Stimulated activated effector memory CD8-positive, alpha-beta T cell treated with anti-CD3 and anti-CD28 coated beads, Interleukin-12 subunit alpha, Interleukin-12 subunit beta, amount 100 ng/mL, for 72 hours (primary cell): ENCODE measurements at places on chromosomes 7 and 10.

GRCh38 chr7:17097668-17098297 lies 200.7 kb upstream of the AHR start:
- DNase-seq = no peak

- DNase-seq = no peak
Measured at GRCh38 chr10:49300140-49300974, 1.4 kb downstream of the C10orf71 start.

- DNase-seq = no peak
Measured at GRCh38 chr10:21174715-21175495, 277.8 kb upstream of the NEBL start.

GRCh38 chr10:97333351-97333600 lies 1.3 kb downstream of the FRAT2 start:
- no peak for DNase-seq

DNA sequence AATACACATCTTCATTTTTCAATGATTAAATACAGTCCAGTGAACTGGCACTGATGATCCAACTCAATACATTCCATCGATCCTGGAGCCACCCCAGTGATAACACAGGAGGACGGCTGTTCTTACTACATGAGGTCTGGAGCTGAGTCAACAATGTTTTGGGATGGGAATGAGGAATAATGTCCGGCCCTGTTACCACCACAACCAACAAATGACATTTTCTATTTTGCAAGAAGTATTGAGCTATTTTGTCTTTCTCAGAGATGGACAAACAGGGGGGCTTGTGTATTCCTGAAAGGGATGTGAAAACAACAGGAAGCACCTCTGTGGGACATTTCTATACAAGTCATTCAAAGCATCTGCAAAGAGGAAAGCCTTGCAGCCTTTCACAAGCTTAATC lies 249.2 kb downstream of the PARD3 start:
- no peak for DNase-seq

DNA sequence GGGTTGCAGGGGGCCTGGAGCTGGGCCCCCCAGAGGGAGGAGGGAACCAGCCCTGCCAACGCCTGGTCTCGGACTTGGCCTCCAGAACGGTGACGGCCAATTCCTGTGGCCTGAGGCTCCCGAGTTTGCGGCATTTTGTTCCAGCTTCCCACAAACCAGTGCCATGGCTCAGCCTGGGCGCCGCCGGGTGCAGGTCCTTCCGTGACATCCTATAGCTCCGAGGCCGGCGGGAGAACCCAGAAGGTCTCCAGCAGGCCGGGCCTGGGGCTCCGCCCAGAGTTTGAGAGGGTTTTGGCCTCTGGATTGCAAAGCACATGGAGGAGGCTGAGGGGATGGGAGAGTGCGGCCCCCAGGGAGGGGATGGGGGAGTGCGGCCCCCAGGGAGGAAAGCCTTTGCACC lies 92.6 kb downstream of the UNCX start:
- DNase-seq = no peak

DNA sequence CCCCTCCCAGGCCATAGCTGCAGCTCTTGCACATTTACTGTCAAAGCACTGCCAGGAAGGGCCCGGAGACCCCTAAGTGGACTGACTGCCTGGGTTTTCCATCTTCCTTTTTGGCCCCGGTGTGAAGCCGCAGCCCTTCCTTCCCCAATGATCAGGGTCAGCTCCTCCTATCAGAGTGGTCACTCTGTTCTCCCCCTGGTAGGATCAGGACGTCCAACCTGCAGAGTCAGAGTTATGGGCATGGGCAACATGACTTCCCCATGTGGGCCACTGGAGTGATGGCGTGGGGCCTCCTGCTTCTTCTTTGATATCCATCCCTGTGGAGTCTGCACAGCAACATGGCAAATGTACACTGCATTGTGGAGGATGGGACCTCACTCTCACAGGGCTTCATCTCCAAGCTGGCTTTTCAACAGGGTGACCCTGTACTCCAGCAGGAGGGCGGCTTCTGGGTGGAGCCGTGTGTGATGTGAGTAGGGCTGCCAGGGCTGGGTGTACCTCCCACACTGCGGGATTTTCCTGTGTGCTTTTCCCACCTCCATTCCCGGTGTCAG lies 6.4 kb upstream of the RAMP3 start:
- DNase-seq = no peak

- no peak for DNase-seq
Measured at GRCh38 chr10:17368708-17369272, 85.6 kb downstream of the ST8SIA6 start.

DNA sequence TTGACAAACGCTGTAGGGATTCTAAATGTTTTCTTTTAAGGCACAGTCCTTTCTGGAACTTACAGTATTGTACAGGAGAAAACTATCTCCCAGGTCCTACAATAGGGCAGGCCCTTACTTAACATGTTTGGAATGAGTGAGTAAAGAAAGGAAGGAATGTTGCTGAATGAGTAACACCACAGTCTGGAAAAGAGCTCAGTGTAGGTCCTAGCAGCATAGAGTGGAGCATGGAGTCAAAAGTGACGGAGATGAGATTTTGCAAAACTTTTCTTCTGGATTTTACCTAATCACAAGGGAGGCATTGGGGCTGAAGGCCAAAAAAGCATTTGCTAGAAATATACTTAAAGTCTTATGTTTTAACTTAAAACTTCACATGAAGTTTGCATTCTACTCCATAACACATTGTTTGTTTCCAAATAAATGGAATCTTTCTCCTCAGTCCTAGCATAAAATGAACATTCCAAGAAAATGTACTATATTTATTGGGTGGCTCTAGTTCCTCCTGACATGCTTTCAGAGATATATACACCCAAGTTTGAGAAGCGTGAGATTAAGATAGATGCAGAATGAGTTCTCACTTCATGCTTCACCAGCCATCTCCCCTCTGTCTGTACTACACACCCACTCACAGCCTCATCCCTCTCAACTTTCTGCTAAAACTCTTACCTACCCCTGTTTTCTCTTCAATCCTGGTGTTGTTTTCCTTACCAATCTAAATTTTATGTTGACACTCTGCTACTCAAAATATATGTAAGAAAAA lies 20.2 kb upstream of the ADD3 start:
- no peak for DNase-seq

GRCh38 chr7:3356173-3356572 lies 55.1 kb downstream of the SDK1 start:
- no peak for DNase-seq

DNA sequence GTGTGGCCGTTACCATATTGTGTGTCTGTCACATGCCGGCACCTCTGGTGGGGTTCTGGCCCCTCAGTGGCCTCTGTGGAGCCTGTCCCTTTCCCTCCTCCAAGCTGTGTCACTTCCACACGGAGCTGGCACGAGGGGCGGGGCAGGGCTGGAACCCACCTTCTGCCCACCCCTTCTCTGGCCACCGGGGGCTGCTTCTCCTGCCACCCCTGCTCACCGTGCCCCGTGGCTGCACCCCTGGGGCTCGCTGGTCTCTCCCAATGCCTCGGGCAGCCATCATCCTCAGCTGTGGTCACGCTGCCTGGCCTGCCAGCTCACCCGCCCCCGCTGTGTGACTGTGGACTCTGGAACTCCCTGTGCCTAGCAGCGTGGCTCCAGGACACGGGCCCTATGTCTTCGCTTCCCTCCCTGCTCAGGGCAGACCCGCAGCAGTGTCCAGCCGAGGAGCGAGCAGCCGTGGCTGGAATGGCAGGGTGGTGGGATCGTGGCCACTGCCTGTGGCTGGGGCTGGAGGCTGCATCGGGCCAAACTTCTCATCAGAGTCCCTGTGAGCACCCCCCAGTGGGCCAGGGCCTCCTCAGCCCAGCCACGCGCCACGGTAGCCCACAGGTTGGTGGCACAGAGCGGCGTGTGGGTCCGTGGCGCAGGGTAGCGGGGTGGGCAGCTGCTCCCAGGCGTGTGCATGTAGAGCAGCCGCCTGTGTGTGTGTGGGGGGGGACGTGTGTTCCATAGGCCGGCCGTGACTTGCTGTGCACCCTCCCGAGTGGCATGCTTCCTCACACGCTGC lies 8.1 kb downstream of the TTYH3 start:
- no peak for DNase-seq

GRCh38 chr10:101060036-101060950 lies 1.5 kb upstream of the KAZALD1 start:
- peak; percentile 94 for DNase-seq

- no peak for DNase-seq
Measured at GRCh38 chr10:51806079-51806835, 106.9 kb upstream of the CSTF2T start.

DNA sequence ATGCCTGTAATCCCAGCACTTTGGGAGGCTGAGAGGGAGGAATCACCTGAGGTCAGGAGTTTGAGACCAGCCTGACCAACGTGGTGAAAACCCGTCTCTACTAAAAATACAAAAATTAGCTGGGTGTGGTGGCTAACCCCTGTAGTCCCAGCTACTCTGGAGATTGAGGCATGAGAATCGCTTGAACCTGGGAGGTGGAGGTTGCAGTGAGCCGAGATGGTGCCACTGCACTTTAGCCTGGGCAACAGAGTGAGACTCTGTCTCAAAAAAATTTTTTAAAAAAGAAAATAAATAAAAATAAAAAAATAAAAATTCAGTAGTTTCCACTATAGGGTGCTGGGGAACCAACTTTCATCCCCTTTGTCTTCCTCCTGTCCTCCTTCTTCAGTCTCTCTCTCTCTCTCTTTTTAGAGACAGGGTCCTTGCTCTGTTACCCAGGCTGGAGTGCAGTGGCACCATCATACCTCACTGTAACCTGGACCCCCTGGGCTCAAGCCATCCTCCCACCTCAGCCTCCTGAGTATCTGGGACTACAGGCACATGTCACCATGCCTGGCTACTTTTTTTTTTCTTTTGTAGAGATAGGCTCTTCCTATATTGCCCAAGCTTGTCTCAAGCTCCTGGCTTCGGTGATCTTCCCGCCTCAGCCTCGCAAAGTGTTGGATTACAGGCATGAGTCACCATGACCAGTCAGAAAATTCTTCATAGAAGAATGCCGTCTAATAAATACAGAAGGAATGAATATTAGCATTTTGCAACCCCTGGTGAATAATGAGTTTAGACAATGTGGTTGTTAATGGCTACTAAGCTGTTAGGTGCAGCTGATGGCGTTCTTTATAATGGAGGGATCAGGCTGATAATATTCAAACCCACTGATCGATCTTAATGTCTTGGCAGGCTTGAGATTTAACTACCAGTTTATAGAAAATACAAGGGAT lies 20.6 kb downstream of the RBM20 start:
- DNase-seq = no peak

GRCh38 chr7:155887174-155887525 lies 74.9 kb upstream of the SHH start:
- DNase-seq = no peak

DNA sequence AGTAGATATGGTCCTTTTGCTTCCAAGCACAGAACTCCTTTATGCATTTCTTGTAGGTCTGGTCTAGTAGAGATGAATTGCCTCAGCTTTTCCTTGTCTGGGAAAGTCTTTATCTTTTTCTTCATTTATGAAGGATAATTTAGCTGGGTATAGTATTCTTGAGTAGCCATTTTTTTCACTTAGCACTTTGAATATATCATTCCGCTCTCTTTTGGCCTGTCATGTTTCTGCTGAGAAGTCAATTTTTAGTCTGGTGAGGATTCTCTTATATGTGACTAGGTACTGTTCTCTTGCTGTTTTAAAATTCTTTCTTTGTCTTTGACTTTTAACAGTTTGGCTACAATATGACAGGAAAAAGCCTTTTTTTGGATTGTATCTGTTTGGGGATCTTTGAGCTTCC lies 68.6 kb upstream of the IMMP2L start:
- no peak for DNase-seq

GRCh38 chr10:73809061-73809818 lies 2.2 kb downstream of the NDST2 start:
- no peak for DNase-seq

- no peak for DNase-seq
Measured at GRCh38 chr7:10662491-10662890, 311.2 kb upstream of the PHF14 start.

DNA sequence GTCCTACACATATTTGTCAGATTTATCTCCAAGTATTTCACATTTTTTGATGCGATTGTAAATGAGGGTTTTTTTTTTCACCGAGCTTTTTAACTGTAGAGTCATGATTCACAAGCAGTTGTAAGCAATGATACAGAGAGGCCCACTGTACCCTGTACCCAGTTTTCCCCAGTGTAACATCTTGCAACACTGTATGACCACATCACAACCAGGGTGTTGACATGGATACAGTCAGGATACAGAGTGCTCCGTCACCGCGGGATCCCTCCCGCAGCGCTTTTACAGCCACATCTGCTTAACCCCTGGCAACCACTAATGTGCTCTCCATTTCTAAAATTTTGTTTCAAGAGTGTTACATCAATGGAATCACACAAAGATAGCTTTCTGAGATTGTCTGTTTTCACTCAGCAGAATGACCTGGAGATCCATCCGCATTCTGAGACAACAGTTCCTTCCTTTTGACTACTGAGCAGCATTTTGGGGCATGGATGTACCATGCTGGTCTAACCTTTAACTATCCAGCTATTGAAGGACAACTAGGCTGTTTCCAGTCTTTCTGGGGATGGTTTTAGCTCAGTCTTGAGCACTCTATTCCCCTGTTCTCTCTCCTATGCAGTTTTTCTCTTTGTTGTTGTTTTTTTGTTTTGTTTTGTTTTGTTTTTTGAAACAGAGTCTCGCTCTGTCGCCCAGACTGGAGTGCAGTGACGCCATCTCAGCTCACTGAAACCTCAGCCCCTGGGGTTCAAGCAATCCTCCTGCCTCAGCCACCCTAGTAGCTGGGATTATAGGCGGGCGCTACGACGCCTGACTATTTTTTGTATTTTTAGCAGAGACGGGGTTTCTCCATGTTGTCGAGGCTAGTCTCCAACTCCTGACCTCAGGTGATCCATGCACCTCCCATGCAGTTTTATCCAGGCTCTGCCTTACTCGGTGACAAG lies 25.9 kb downstream of the GPRIN2 start:
- DNase-seq = no peak

GRCh38 chr10:43026039-43026973 lies 50.6 kb upstream of the RET start:
- no peak for DNase-seq

GRCh38 chr10:17216217-17216900 lies 11.7 kb upstream of the VIM start:
- DNase-seq = no peak

DNA sequence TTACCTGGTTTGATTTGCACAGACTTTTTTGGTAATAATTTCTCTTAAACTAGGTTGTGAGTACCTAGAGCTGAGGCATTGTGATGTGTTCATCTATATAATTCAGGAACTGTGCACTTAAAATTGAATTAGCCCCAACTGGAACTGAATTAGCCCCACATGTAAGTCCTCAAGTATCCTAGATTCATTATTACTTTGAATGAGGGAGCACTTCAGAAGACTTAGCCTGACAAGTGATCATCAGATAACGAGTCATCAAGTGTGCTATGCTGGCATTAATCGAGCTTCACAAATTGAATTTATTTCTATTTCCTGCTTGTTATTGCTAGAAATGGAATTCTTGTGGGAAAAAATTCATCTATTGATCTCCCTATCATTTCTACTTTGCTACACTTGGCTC lies 323.4 kb upstream of the SEMA3D start:
- DNase-seq = no peak

GRCh38 chr7:81234896-81235295 lies 316.0 kb upstream of the SEMA3C start:
- DNase-seq = no peak

- no peak for DNase-seq
Measured at GRCh38 chr10:52472406-52473146, 158.5 kb downstream of the DKK1 start.
